A172 (cell line): ENCODE measurements at places on chromosomes 11 and 22. TPM values are rescaled to one million over a fixed set of nuclear protein-coding genes. Genes with fewer than 3 reads are reported as not detected.

DNA sequence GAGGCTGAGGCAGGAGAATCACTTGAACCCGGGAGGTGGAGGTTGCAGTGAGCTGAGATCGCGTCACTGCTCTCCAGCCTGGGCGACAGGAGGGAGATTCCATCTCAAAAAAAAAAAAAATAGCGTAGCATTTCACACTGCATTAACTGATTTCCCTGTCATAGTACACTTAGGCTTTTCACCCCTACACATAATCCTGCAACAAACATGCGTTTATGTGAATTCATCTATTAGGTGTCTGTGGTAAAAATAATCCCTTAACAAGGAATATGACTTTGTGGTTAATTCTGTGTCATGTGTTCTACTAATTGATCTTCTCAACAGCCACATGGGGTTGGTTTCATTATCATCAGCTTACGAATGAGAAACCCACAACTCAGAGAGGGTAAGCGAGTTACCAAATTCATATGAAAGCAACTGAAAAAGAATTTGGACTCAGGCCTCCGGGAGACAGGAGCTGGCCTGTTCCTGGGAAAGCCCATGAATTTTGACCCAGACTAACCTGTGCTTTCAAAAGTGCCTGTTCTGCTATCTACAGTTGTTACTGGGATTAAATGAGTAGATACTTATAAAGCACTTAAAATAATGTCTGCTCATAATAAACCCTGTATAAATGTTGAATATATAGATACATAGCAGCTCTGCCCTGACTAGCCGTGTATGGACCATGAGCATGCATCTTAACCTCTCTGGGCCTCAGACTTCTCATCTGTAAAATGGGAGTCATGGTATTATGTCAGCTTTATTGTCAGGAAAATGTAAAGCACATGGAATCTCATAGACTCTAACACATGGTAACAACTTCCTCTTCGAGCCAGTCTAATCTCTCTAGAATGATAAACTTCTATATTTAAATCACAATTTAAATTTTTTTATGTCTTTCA is 36.6 kb downstream of the KCNJ1 start:
- DNase-seq, result no peak

GRCh38 chr11:91350931-91351330 is 873.7 kb upstream of the FAT3 start:
- no peak for DNase-seq

DNA sequence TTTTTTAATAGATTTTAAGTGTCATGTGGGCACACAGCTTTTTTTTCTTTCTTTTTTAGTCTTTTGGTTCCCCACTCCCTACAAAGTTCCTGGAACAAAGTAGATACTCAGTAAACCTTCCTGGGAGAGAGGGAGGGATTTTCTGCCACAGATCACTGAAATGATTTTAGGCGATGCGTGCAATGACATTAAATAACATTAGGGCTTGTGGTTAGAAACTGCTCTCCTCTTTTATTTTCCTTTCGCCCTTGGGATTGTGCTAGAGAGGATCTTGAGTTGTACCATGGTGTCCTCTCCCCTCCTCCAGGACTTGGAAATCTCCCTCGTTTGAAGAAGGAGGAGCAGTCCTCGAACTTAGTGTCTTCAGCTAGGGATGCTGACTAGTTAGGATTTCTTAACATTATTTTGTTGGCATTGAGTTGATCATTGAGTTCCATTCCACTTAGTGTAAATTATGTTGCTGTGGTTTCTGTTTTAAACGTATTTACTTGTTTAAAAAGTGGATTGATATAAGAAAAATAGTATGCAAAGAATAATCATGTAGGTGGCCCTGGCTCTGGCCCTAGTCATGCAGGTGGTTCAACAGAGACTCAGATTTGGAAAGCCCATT is 88.4 kb downstream of the TRAF6 start:
- DNase-seq, result no peak

DNA sequence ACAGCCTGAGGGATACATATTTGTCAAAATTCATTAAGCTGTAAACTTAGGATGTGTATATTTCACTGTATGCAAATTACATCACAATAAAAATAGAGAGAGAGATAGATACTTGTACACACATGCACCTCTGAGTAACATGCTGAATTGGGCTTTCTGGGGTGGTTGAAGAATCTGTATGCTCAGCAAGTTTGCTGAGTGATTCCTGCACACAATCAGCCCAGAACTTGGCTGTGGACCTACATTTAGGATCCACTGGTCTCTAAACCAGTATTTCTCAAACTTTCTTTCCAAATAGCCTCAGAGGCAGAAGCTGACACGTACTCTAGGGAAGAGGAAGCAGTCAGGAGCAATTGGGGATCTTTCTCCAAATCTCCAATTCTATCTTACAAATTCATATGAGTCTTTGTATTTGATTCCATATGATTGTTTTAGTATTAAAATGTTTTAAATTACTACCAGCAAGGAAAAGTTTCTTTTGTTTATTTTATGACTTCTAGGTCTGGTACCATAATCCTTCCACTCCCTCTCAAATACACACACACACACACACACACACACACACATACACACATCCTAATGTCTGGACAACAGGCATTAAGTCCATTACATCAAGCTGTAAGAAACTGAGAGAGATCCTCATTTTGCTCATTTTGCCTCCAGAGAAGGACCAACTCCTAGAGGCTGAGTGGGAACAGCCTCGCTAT is 20.0 kb downstream of the SYT13 start:
- no peak for DNase-seq

DNA sequence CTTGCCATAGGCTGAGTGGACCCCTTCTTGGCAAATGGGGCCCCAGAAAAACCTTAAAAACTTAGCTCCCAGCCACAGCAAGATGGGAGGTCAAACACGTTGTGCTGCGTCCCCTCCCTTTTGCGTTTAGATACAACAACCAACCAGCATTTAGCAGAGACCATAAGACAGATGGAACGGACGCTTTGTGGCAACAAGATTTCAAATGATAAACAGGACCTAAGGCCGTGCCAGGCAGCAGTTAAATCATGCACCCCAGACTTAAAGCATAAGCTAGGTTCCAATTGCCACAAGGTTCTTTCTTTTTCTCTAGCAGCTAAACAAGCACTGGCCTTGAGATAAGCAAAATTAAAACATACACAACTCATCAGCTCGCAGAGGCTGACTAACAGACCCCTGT is 39.4 kb upstream of the NTM start:
- DNase-seq, result no peak

DNA sequence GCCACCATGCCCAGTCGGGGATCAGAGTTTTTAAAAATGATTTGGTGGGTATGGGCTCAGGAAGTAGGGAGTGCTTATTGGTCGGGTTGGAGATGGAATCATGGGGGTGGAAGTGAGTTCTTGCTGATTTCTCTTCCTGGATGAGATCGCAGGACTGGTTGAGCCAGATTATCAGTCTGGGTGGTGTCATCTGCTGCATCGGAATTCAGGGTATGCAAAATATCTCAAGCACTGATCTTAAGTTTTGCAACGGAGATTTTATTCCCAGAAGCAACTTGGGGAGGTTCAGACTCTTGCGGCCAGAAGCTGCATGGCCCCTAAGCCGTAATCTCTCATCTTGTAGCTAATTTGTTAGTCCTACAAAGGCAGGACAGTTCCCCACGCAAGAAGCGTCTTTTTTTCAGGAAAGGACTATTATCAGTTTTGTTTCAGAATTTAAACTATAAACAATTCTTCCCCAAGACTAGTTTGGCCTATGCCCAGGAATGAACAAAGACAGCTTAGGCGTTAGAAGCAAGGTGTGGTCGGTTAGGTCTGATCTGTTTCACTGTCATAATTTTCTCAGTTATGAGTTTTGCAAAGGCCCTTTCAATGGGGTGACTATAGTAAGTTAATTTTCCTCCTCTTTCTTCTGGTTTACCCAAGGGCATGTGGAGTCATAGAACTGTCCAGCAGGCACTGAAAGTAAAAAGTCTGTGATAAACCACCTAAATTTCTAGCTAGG is 1.4 kb upstream of the PIWIL3 start:
- no peak for DNase-seq

DNA sequence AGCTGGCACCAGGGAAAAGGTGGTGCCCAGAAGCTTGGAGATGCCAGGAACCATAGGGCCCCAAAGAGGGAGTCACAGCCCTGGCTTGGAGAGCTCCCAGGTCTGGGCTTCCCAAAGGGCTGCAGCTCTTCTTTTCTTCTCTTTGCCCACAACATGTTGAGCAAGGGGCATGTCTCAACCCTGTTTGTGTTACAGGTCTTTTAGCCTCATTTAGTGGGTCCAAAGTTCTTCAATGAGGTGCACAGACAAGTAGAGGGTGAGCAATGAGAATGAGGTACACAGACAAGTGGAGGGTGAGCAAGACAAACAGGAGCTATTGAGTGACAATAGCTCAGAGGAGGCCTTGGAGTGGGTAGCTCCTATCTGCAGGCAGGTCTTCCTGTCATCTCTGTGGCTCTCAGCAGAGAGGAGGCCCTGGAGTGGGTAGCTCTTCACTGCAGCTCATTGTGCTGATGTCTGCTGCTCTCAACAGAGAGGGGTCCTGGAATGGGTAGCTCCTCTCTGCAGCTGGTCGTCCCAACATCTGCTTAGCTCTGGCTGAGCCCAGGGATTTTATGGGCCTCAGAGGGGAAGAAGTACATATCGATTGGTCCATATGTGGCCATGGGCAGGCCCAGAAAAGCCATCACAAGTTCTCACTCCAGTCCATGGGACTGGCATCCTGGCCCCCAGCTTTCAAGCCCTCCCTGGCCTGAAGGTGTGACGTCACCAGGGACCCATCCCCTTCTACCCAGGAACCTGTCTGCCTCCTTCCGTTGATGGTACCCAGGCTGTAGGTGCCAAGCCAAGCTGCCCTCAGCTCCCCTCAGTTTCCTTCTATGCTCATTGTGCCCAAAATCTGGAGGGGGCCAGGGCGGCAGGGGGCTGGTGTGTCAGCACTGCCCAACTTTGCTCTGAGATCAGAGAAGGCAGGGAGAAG is 34.9 kb downstream of the WBP2NL start:
- DNase-seq, result no peak

DNA sequence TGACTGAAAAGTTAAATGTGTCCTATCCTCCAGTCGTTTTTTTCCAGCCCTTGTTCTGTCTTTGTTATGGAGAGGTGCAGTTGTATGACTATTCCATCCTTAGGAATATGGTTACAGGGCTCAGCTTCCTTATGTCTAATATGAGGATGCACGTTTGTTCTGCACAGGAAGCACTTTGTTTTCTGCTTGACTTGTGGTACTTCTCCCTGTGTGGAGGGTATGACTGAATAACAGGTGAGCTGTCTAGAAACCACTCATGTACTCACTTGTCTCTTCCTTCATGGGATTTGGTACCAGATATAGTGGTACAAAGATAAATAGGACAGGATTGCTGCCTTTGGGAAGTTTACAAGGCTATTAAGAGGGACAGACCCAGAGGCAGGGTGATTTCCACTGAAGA is 17.4 kb downstream of the CABIN1 start:
- DNase-seq, result no peak

GRCh38 chr11:12897867-12898266 is 111.2 kb upstream of the RASSF10 start:
- no peak for DNase-seq

GRCh38 chr11:80849253-80849652 is 1408.4 kb upstream of the TENM4 start:
- DNase-seq, result no peak

DNA sequence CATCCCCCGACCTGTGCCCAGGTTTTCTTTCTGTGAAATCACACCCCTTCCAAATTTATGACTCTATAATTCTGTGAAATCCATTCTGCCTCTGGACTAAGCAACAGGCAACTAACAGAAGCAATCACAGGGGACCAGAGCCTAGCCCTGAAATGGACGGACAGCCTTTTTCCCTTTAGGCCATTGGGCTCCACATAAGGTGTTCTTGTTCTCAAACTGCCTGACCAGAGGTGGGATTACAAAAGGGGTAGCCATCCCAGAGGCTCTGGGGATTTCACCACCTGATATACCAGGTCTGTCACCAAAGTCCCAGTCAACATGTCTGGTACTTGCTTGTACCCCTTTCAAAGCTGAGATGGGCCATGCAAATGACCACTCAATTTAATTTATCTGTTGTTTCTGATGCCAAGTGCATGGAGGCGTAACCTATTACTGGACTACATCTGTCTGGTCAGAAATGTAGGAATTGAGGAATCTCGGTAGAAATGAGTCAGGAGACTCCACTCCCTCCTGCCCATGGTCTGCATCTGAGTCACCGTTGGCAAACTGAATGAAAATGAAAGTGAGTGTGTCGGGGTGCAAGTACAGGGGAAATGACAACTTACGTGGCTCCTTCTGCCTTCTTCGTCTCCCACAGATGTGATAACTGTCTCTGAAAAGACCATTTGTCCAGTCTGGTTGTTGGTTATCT is 10.2 kb downstream of the DKK3 start:
- peak; percentile 98 for DNase-seq

GRCh38 chr11:26607725-26608506 is 35.9 kb upstream of the MUC15 start:
- DNase-seq, result no peak

DNA sequence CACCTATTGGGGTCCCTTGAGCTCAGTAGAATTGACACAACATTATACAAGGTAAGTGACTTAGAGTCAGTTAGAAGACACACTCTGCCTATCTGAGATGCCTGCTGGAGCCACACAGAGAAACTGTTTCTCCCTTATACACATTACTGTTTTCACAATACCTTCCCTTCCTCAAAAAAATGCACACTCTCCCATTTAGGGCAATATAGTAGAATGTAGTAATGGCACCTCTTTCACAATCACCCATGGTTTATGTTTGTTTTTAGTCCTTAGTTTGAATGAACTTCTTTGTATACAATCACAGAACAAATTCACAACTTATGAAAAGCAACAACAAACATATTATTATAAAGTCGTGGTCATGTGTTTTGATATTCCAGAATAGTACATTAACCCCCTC is 14.3 kb downstream of the OR52H1 start:
- DNase-seq, result no peak

Gene LGALS12
- not detected in 2 replicates for total RNA-seq

Gene NRXN2
- total RNA-seq, result 0.05 and 0.14 TPM in 2 replicates

Gene C11orf52
- total RNA-seq, result not detected in 2 replicates

Gene CST6
- total RNA-seq, result not detected in 2 replicates
